ENCODE measurements at places on chromosomes 13 and 19.

DNA sequence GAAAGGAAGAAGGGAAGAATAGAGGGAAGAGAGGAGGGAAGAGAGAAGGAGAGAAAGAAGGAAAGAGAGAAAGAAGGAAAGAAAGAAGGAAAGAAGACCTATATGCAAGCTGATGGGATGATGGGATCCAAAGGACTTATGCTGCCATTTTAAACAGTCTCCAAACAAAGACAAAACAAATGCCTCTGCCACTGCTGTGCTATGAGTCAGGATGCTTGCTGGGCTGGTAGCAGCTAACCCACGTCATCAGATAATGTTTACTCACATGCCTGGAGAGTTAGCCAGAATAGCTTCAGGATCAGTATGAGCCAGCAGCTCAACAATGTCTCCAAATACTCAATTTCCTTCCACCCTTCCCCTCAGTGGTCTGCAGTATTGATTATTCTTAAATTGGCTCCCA lies 12.0 kb upstream of the ZNF274 start:
- DNase-seq: no peak

- DNase-seq: no peak
These were observed 36.7 kb upstream of the CD177 start for GRCh38 chr19:43316591-43317319.

- DNase-seq: no peak
These were observed at the start of gene TMC4 for GRCh38 chr19:54172471-54173358. Gene TMC4 (minus strand): TSS chr19:54173160. CDS start chr19:54173117, 43 bp downstream.

GRCh38 chr19:21432590-21432989 lies 35.7 kb downstream of the ZNF493 start:
- DNase-seq: no peak

DNA sequence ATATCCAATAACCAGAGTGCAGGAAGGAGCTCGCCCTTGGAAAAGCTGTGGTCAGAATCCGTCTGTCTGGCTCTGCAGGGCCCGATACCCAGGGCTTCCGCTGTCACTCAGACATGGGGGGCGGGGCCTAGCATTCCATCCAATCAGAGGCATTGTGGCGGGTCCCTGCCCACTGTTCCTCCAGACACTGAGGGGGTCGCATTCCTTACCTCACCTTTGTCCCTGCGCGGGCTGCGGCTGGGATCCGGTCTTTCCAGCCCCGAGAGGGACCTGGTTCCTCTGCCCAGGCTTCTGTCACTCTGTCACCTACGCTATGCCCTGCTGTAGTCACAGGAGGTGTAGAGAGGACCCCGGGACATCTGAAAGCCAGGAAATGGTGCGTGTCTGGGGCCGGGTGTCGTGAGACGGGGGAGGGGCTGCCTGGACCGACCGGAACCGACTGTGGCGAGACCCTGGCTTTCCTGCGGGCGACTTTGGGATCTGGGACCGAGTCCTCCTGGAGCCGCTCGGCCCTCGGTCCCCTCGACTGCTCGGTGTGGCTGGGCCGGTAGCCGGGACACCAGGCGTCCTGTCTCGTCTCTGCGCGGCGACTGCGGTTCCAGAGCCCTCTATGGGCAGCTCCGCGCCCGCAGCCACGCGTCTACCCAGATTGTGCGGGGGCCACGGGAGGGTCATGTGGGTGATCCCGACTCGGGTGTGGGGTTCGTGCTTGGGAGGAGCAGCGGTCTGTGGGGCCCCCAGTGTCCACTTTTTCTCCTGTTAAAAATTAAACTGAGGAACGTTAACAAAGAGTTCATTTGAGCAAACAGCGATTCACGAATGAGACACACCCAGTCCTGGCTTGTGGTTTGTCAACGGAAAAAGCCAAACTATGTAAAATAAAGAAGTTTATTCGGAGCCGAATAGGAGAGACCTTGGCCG lies at the start of gene ZNF69:
Gene ZNF69 (plus strand): TSS at position 172 of the 921 bp plus-strand sequence. CDS start 142 bp downstream, at position 314.
- DNase-seq: peak; percentile 83

- no peak for DNase-seq
These were observed 787.3 kb upstream of the KLHL1 start for GRCh38 chr13:70895599-70895998.

DNA sequence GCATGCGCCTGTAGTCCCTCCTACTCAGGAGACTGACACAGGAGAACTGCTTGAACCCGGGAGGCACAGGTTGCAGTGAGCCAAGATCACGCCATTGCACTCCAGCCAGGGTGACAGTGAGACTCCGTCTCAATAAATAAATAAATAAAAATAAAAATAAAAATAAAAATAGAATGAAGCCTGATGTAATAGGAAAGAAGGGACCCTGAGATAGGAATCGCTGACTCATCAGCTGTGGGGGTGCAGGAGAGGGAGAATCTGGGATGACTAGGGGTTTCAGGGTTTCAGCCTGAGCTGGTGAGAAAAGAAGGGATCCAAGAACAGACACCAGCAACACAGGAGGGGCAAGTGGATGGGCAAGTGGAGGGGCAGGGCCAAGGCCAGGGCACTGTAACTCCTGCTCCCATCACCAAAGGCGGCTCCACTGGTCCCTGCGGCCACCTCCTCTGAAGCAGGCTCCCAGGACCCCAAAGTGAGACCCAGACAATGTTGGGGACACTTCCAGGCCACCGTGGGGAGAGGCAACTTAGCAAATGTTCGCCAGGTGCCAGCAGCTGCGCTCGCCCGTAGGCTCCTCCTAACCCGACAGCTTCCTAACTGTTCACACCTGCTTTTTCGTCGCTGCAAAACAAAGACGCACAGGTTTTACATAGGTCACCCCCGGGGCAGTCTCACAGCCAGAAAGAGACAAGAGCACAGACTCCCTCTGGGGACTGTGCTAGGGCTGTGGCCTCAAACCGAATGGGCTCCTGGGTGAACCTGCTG lies 1.2 kb downstream of the HAUS8 start:
- DNase-seq: no peak

DNA sequence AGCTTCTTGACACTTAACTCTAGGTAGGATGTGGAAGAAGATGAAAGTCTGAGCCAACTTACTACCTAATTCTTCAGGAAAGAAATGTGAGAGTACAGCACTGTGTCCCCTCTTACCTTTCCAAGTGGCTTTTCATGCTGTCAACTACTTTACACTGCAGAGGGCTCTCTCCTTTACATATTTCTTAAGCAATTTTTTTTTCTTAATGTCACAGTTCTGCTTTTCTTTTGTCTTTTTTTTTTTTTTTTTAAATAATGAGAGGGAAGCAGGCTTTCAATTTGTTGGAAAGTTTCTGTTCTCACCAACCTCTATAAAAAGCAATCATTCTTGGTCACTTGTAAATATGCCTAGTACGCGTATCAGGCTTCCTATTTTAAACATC lies 212.7 kb upstream of the MIR17HG start:
- no peak for DNase-seq

GRCh38 chr13:20470136-20470535 lies 55.5 kb downstream of the CRYL1 start:
- DNase-seq: no peak

DNA sequence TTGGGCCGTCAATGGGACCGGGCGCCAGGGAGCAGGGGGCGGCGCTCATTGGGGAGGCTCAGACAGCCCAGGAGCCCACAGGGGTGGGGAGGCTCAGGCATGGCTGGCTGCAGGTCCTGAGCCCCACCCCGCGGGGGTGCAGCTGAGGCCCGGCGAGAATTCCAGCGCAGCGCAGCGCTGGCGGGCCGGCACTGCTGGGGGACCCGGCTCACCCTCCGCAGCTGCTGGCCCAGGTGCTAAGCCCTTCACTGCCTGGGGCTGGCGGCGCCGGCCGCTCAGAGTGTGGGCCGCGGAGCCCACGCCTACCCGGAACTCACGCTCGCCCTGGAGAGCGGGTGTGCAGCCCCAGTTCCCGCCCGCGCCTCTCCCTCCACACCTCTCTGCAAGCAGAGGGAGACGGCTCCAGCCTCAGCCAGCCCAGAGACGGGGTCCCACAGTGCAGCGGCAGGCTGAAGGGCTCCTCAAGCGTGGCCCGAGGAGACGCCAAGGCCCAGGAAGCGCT lies 1227.4 kb downstream of the PCDH17 start:
- no peak for DNase-seq

- DNase-seq: no peak
These were observed 220.8 kb upstream of the MAB21L1 start for GRCh38 chr13:35697186-35697730.

GRCh38 chr13:52749419-52749818 lies 9.8 kb upstream of the CNMD start:
- no peak for DNase-seq

DNA sequence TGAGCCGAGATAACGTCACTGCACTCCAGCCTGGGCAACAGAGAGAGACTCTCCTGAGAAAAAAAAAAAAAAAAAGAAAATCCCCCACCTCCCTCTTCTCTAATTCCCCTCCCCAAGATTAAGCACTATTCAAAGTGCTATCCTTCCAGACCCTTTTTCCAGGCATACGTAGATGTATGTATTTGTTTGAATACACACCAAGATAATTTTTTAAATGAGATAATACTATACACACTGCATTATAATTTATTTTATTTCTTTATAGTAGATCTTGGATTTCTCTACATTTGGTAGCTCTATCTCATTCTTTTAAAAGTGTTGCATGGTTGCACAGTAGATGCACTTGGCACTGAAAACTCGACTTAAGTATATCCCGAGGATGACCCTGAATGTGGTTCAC lies 32.5 kb downstream of the CAB39L start:
- DNase-seq: no peak

GRCh38 chr13:65168026-65168425 lies 2062.1 kb downstream of the PCDH9 start:
- no peak for DNase-seq
